Heart left ventricle (tissue), 16 donors: ENCODE measurements at places on chromosomes 7 and 10.

GRCh38 chr7:20980668-20981264 lies 194.1 kb upstream of the SP8 start:
- no peak for DNase-seq

GRCh38 chr7:112707655-112708054 lies 82.5 kb downstream of the TMEM168 start:
- no peak for DNase-seq

GRCh38 chr10:69318867-69319727 lies 40.8 kb downstream of the HK1 start:
- peak; percentile 91 for DNase-seq

GRCh38 chr10:49296382-49296781 lies 2.6 kb upstream of the C10orf71 start:
- no peak for DNase-seq

- DNase-seq = no peak
Observed at GRCh38 chr7:2007551-2007950, 225.2 kb downstream of the MAD1L1 start.

- DNase-seq = no peak
Observed at GRCh38 chr10:108097258-108097657, 932.8 kb upstream of the SORCS1 start.

GRCh38 chr10:130221456-130222375 lies 85.5 kb downstream of the GLRX3 start:
- DNase-seq = no peak

- no peak for DNase-seq
Observed at GRCh38 chr10:1117651-1118050, 61.5 kb downstream of the WDR37 start.

- no peak for DNase-seq
Observed at GRCh38 chr7:107130487-107131220, 38.1 kb upstream of the HBP1 start.

- DNase-seq = no peak
Observed at GRCh38 chr10:43128958-43129706, 9.1 kb upstream of the CSGALNACT2 start.

DNA sequence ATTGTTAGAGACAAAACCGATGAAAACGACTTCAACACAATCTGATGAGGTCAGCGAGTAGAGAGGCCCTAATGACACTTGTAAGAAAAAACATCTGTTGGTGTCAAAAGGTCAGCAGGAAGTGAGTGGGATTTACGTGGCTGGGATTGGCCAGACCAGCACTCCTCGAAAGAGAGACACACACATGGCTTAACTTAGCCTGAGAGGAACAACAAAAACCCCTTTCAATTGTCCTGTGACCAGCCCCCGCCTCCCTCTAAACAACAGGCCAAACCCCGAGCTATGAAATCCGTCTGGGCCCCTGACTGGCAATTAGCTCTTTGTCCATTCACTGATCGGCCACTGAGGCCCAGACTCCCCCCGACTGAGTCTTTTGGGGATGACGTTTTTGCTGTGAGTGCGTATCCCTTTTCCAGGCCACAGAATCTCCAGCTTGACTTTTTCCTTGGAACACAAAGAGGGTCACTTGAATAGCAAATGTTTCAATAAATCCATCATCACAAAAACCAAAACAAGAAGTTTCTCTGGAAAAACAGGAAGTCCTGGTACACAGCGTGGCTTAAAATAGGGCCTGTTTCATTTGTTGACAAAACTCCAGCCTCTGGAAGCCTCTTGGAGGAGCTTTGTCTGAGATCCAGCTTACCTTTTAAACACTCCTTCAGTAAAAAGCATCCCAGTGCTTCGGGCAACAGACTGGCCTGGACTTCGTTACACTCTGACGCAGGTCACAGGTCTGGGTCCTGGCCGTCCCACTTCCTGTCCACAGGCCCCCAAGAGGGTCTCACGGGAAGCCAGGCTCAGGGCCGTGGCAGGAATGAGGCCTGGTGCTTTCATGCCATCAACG lies 103.0 kb downstream of the CTBP2 start:
- peak; percentile 70 for DNase-seq

GRCh38 chr7:27193335-27194001 lies 6.4 kb downstream of the HOXA13 start:
- no peak for DNase-seq

DNA sequence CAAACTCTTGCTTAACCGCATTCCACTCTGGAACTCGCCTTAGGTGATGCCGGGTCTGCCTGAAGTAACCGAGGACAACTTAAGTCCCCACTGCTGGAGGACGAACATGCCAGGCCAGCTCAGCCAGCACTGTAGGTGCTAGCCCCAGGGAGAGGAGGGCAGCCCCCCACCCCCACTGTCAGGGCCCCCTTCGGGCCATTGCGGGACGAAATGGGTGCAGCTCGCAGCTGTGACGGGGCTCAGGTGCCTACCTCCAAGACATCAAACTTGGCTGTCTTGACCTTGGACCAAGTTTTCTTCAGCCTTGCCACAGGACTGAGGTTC lies 60.4 kb downstream of the CSGALNACT2 start:
- DNase-seq = no peak

GRCh38 chr7:134289423-134289822 lies 27.3 kb downstream of the SLC35B4 start:
- no peak for DNase-seq

GRCh38 chr10:119896937-119897770 lies 4.6 kb downstream of the SEC23IP start:
- peak; percentile 60 for DNase-seq

GRCh38 chr10:59872892-59873463 lies 33.4 kb downstream of the CCDC6 start:
- peak; percentile 54 for DNase-seq

DNA sequence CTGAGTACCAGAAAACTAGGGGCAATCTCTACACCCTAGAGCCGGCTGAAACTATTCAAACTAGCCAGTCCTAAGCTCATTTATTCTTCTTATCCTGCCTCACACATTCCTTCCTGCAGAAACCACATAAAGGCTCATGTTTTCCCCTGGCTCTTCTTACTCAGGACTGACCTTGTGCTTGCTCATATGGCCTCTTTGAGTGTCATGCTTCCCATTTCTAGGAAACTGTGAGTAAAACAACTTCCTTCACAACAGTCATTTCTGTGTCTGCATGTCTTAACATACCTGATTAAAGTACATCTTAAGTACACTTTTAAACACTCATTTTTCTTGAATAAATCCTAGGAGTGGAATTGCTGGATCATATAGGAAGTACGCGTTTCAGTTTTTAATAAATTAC lies 52.3 kb upstream of the KIAA1217 start:
- DNase-seq = no peak

DNA sequence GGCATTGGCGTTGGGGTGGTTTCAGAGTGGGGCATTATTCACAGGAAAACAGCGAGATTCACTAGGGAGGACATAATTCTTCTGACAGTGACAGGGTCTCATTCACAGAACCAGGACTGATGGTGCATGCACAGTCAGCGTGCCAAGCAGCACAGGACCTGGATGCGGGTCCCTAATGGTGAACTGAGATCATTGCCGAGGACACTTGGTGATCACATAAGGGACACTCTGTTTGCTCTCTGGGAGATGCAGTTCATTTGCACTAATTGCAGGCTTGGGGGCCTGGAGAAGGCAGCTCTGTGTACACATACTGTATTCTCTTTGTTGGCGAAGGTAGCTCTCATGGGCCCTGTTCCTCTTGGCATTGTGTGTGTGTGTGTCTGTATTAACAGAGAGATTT lies 716.1 kb downstream of the PHTF2 start:
- no peak for DNase-seq

- DNase-seq = no peak
Observed at GRCh38 chr7:41910940-41911600, 208.2 kb upstream of the INHBA start.

DNA sequence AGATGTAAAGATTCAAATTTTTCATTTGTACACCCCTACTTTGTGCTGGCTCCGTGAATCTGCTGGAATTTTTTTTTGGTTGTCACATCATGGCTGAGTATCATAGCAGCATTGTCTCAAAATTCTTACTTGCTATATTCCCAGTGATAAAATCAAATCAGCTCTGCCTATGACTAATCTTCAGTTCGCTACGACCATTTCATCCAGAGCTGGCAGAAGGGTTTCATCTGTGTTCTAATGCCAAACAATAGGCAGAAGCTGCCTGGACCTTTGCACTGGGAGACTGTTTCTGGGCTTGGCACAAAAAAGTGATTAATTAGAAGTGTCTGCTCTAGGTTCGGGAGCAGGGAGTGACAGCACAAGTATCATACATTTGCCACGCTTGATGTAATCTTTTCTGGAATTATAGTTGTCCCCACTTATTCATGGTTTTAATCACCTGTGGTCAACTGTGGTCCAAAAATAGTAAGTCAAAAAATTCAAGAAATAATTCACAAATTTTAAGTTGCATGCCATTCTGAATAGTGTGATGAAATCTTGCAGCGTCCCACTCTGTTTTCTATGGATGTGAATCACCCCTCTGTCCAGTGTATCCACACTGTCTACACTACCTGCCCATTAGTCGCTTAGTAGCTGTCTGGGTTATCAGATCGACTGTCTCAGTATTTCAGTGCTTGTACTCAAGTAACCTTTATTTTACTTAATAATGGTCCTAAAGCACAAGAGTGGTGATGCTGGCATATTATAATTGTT lies 120.5 kb upstream of the IMMP2L start:
- no peak for DNase-seq

GRCh38 chr10:118729641-118730258 lies 25.0 kb downstream of the CACUL1 start:
- no peak for DNase-seq

DNA sequence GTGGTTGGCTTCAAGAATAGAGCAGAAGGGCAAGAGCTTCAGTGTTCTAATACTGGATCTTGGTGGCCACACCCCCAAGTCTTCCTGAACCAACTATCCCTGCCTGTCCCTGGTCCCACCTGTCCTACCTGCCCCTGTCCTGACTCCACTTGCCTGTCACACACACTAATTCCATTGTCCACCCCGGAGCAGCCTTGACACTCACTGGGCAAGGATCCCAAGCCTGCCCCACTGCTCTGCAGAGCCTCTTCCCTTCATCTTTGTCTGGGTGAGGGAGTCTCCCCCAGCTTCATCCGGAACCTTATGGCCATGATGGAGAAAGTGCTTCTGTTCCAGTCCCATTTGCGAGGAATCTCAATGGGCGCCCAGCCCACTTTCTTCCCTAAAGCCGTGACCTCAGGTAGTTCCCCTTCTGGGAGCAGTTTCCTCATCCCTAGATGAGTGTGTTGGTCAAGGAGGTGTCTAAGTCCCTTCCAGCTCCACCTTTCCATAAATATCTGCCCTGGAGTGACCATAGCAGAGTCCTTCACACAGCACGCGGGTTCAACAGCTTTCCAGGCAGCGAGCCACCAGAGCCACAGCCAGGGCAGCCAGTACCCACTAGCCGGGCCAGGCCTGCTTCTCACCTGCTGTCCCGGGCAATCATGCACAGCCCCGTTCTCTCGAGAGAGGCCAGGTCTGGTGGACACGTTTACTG lies 61.5 kb downstream of the VIPR2 start:
- peak; percentile 61 for DNase-seq

DNA sequence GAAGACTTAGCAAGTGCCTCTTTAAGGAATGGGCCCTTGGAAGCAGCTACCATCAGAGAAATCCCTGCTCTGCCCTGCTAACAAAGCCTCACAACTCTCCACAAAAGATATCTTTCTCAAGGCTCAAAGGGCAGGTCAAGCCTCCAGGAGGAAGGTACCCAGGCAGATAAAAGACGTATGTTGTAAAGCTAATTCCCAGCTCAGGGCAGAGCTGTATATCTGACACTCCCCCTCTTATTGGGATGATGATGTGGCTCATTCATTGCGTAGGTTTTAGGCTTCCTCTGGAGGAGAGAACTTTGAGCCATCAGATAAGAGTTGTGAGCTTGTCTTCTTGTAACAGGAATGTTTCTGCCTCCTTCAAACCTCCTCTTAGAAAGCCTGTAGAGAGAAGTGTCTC lies 145.4 kb downstream of the CALN1 start:
- DNase-seq = no peak

- DNase-seq = no peak
Observed at GRCh38 chr7:47307311-47307710, 274.6 kb downstream of the TNS3 start.

- peak; percentile 37 for DNase-seq
Observed at GRCh38 chr10:114458955-114459354, 54.7 kb upstream of the AFAP1L2 start.

GRCh38 chr10:125084191-125084613 lies 76.2 kb downstream of the CTBP2 start:
- peak; percentile 56 for DNase-seq
